Endothelial cell (in vitro differentiated cells): ENCODE measurements at places on chromosomes 2 and 18. TPM values are rescaled to one million over a fixed set of nuclear protein-coding genes. Genes with fewer than 3 reads are reported as not detected.

The BOLL gene
- not detected for total RNA-seq

The TCF7L1 gene
- 83.8 TPM for total RNA-seq

The SLC5A7 gene
- total RNA-seq: not detected

The ITM2C gene
- total RNA-seq: 279 TPM

The KIAA2012 gene
- 0.08 TPM for total RNA-seq

The NUP35 gene
- 11.8 TPM for total RNA-seq

The NLRC4 gene
- total RNA-seq: not detected

The EVA1A gene
- 19.9 TPM for total RNA-seq

The ZFAND2B gene
- total RNA-seq: 39.7 TPM

The TDRD15 gene
- total RNA-seq: 0.05 TPM

The IL36A gene
- not detected for total RNA-seq

The CLIP4 gene
- 0.46 TPM for total RNA-seq

The UGT1A5 gene
- total RNA-seq: not detected

The MDH1B gene
- total RNA-seq: 2.3 TPM

The TTR gene
- not detected for total RNA-seq

The MEP1B gene
- 0.15 TPM for total RNA-seq

The WNT6 gene
- total RNA-seq: not detected

The NEB gene
- 0.64 TPM for total RNA-seq

The PFN4 gene
- 1.0 TPM for total RNA-seq

The VWA3B gene
- not detected for total RNA-seq

The CRYBA2 gene
- not detected for total RNA-seq

The RAX gene
- not detected for total RNA-seq

The CDK5R2 gene
- 0.13 TPM for total RNA-seq

The MAPK4 gene
- 0.21 TPM for total RNA-seq

The DYTN gene
- 3.1 TPM for total RNA-seq

The LYG1 gene
- 1.4 TPM for total RNA-seq

The GNLY gene
- total RNA-seq: not detected

The SLC23A3 gene
- 1.7 TPM for total RNA-seq

The CNNM4 gene
- 5.9 TPM for total RNA-seq

The CENPA gene
- 3.9 TPM for total RNA-seq

The LRATD1 gene
- total RNA-seq: 37.6 TPM

The RHBDD1 gene
- 21.9 TPM for total RNA-seq

The MLPH gene
- 0.36 TPM for total RNA-seq

The UGT1A3 gene
- not detected for total RNA-seq

The RNF125 gene
- total RNA-seq: 5.2 TPM

The RPRM gene
- total RNA-seq: 6.4 TPM

The VIL1 gene
- total RNA-seq: 0.44 TPM

The SERPINB13 gene
- not detected for total RNA-seq

The ZDBF2 gene
- 38.1 TPM for total RNA-seq

The IL1R2 gene
- total RNA-seq: not detected

The GALNT3 gene
- 3.6 TPM for total RNA-seq

The SERPINB3 gene
- not detected for total RNA-seq
